ENCODE measurements at places on chromosomes 6 and 20.

GRCh38 chr6:56932910-56933477 lies 21.9 kb upstream of the BEND6 start:
- no peak for DNase-seq

- no peak for DNase-seq
Observed at GRCh38 chr20:25054995-25055629, 2.8 kb downstream of the ACSS1 start.

- DNase-seq, result no peak
Observed at GRCh38 chr6:8240301-8240700, 138.0 kb upstream of the EEF1E1 start.

DNA sequence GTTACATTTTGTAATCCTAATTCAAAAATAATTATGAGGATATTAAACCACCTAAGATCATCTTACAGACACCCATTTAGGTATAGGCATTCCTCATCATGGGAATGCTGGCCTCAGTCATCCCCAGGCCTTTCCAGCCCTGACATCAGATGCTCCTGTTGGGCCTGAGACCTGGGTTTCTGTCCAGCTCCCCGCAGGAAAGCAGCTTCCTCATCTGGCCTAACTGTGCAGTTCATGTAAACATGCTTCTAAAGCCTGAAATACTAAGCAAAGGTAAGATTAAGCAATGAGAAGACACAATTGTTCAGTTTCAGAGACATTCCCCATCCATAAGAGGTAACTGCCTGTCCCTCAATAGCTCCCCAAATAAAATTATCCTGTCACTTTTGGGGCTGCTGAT lies 19.0 kb downstream of the ETV7 start:
- no peak for DNase-seq

GRCh38 chr6:130827247-130828149 lies at the start of gene SMLR1:
SMLR1 (plus strand) TSS chr6:130827406; CDS start chr6:130827414, 8 bp downstream.
- DNase-seq, result no peak

DNA sequence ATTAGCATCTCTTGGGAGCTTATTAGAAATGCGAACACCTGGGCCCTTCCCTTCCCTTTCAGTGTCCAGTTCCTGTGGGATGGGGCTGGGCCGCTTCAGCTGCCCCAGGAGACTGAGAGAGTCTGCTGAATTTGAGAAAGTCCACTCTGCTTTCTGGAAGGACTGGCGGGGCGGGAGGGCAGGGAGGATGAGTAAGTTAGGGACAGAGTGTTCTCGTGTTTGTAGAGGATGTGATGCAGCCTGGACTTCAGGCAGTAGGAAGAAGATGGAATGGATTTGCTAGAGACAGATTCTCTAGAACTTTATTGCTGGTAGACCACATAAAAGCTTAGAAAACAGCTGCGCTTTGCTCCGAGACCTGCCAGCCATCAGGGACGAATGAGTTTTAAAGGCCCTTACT lies 1.1 kb upstream of the TULP4 start:
- DNase-seq, result no peak

DNA sequence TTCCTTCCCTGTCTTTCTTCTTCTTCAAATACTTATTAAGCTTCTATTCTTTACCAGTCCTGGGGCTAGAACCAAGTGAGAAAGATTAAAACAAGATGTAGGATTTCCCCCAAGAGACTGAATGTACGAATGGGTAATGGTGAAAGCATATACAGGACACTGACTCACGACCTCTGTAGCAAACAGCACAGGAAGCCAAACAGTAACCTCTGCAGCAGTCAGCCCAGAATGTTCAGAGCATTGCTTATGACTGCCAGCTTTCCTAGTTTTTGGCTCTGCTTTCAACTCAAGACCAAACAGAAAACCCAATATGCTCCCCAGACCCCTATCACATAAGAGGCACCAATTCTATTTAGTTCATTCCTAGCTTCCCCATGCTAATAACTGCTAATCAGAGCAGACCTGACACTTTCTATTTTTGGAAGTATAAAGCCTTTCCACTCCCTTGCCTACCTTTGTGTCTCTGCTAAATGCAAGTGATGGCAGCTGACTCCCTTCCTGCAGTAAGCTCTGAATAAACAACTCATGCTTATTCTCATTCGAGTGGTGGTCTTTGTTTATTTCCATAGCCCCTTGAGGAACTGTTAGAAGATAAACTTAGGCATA lies 690.6 kb downstream of the EPM2A start:
- DNase-seq, result peak; percentile 11

- DNase-seq, result no peak
Observed at GRCh38 chr20:53967527-53967926, 102.9 kb downstream of the BCAS1 start.

DNA sequence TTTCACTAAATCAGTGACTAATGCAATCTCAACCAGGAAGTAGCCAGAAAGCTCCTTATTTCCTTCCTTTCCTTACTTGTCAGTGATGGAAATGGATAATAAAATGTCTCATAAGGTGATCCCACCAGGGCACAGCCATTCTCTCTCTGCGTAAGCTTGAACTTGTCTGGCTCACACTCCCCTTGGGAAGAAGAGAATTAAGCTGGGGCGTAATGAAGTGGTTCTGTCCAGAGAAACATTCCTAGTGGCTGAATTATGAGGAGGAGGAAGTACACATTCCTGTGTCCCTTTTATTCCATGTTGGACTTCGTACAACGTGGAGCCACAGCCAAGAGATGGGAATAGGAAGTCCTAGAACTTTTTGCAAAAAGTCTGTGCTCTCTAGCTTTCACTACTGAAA lies 93.7 kb downstream of the MTHFD1L start:
- DNase-seq, result no peak

DNA sequence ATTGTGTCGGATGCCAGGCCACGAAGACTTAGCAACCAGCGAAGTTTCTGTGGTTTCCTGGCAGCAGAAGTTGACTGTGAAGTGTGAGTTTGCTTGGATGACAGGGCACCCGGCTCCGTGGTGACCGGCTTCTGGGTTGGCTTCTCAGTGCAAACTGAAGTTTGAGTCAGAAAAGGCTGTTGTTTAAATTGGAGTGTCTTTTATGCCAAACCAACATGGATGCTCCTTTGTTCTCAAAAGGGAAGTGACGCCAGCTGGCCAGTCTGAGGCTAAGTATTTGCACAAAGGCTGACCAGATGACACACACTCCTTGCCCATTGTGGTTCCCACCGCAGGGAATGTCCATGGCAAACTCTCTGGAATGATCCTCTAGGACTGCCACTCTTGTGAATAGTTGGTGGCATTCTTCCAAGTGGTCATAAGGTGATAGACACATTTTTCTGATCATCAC lies 164.8 kb upstream of the QKI start:
- no peak for DNase-seq

GRCh38 chr20:42254673-42255072 lies 636.5 kb upstream of the CHD6 start:
- DNase-seq, result no peak

DNA sequence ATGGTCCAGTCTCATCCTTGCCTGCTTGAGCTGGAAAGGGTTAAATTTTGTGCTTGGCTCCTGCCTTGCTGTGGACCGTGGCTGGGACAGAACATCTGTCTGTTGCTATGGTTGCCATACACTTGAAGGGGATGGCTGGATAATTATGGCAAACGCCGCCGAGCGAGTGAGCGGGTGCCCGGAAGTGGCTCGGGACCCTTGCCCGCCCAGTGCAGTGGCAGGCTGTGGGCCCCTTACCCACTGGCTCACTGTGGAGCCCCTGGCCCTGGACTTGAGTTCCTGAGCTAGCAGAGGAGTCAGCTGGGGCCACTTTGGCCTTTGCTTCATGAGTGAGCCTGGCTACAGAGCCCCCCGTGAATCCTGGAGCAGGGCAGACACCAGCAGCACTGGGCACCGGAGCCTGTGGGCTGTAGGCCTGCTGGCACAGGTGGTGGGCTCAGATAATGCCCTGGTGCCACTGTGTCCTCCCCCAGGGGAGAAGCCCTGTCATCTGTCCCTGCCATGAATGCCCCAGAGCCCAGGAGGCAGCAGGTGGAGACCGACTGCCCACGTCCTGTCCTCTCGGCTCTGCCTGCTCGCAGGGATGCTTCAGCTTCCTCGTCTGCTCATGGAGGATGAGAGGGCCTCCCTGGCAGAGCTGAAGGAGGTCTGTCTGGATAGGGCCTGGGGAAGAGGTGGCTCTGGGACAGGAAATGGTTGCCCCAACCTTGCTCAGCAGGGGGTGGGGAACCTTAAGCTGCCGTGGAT lies 25.5 kb upstream of the NOL4L start:
- no peak for DNase-seq

- DNase-seq, result no peak
Observed at GRCh38 chr6:168937054-168937453, 316.6 kb downstream of the THBS2 start.

Measured in activated CD4-positive, alpha-beta T cell treated with anti-CD3 and anti-CD28 coated beads, Interleukin-10, Interleukin-2, amounts not matched to agents 100 ng/mL and 50 ng/mL, durations not matched to agents 16 hours and 8 hours (primary cell).